ENCODE measurements at places on chromosomes 6 and 20.

DNA sequence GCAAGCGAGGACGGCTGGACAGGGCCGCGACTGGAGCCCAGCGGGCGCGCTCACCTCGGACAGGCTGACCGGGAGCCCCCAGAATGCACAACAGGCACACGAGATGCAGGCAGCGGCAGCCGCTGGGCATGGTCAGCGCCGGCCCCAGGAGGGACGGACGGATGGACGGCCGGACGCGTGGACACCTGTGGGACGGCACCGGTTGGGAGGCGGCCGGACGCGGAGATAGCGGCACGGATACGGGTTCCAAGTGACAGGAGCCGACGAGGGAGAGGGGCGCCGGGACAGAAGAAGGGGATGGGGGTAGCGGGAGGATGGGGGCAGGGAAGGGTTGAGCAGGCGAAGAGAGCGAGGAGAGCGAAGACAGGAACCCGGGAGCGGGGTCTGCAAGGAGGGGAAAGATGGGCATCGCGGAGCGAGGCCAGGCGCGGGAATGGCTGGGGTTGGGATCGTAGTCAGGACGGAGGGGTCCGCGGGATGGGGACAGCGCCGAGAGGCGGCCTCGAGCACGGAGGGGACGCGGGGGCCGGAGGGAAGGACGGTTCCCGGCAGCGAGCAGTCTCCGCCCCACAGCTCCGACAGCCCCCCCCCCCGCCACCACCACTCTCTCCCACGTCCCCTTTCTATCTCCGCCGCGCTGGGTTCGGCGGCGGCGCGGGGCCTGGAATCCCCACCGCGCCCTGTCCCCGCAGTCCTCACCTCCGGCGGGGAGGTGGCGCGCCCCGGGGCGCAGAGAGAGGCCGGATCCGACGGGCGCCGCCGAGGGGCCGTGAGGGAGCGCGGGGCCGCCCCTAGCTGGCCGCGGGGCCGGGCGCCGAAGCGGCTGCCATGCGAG, 435 bp downstream of the DLK2 start:
- DNase-seq, result no peak

DNA sequence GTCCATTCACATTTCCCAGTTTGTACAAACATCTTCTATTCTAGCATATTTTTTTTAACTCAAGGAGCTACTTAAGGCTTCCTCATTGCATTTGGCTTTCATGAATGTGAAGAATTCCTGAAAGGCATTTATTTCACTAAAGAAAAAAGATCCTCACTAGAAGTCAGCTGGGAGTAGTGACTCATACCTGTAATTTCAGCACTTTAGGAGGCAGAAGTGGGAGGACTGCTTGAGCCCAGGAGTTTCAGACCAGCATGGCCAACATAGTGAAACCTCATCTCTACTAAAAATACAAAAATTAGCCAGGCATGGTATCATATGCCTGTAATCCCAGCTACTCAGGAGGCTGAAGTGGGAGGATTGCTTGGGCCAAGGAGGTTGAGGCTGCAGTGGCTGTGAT, 30.9 kb upstream of the XRN2 start:
- DNase-seq, result no peak

DNA sequence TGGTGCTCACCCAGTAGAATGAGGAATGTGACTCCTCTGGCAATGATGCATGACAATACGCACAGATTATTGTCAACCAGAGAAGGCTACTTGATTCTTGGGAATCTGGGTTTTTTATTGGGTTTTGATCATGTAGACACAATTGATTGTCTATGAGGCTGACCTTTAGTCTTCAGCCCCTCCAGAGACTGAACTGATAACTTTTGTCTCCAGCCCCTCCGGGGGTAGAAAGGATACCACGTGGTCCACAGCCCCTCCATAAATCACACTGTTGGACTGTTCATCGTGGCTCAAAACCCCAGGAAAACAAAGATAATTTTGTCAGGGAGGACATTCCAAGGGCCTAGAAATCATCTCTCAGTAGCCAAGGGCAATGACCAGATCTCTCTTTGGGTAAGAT, 57.5 kb upstream of the ADGRF5 start:
- DNase-seq, result no peak

DNA sequence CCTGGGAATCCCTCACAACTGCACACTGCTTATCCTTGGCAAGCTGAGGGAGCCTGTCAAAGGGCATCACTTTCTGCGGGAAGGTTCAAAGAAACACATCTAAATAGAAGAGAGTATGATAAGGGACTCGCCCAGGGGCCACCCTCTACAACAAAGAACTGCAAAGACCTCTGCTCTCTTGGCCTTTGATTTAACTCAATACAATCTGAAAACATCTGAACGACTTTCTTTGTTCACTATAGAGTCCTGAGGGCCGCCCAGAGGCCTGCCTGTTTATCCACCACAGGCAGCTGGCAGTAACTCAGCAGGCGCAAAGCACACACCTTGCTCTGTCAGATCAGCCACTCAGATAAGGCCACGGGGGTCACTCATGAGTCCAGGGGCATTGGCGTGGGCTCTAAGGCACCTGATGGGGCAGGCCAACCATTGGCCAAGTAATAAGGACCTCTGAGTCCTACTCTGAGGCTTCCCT, 139.3 kb downstream of the UNC5CL start:
- DNase-seq, result no peak

GRCh38 chr6:75300531-75300855, 15.9 kb upstream of the TMEM30A start:
- DNase-seq, result no peak

GRCh38 chr6:140183881-140184280, 809.4 kb upstream of the CITED2 start:
- DNase-seq, result no peak

- DNase-seq, result no peak
These were observed 235.8 kb downstream of the ALDH8A1 start for GRCh38 chr6:134714113-134714512.

- no peak for DNase-seq
These were observed 11.4 kb upstream of the TAF8 start for GRCh38 chr6:42038811-42039408.

DNA sequence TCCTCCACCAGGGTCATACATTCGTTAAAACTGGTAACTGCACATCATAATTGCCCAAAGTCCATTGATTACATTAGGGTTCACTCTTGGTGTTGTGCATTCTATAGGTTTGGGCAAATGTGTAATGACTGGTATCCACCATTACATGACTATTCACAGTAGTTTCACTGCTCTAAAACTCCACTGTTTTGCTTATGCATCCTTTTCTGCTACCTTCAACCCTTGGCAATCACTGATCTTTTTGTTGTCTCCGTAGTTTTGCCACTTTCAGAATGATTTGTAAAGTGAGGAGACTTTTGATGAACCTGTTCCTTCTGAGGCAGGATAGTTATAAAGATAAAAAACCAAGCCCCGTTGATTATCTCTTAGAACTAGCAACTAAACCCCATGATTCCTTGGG, 187.3 kb upstream of the MCHR2 start:
- no peak for DNase-seq

- no peak for DNase-seq
These were observed 459.9 kb downstream of the PRKN start for GRCh38 chr6:162267641-162268040.

- DNase-seq, result no peak
These were observed 91.7 kb downstream of the NCR2 start for GRCh38 chr6:41426888-41427641.

DNA sequence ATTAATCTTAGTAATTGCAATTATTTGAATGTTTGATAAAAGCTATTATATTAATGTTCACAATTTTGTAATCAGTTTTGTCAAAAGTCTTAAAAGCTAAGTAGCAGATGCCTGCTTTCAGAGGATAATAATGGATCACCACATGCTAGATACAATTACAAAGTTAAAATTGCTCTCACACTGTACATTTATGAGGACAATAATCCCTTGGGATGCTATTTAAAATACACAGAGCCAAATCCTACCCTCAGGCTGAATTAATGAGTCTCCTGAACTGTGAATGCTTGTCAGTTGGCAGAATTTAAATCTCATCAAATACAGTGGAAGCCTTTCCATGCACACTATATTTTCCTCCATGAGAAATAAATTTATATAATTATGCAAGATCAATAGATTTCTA, 153.3 kb upstream of the SYNCRIP start:
- no peak for DNase-seq

- DNase-seq, result no peak
These were observed 131.8 kb upstream of the PTPN1 start for GRCh38 chr20:50378170-50379000.

- DNase-seq, result no peak
These were observed 84.5 kb upstream of the FYN start for GRCh38 chr6:111957623-111958315.

GRCh38 chr20:39773380-39774000, 811.3 kb downstream of the DHX35 start:
- DNase-seq, result no peak

DNA sequence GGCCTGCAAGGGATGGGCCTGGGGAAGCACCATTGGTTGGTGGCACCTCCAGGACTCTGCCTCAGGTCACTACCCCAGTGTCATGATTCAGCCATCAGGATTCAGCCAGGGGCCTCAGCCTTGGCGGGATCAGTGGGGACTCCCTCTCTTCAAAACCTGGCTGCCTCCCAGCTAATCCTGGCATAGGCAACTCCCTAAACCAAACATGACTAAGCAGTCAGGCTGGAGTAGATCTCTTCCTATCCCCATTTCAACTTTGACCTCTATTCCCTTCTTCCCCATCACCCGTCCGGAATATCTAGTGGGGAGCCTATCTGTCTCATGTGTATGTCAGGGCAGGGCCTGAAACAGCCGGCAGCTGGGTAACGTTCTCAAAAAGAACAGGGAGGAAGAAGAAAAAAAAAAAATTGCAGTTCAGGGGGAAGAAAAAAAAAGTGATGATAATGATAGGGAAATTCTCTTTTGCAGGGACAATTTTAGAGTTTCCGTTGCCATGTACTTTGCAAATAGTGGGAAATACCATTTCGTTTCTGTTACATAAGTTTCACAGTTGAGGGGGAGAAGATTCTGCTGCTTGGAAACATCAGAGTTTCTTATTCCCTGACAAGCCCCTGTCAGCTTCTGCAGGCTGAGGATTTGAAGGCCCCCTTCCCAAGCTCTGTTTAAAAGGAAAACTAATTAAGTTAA, 4.1 kb upstream of the PREX1 start:
- no peak for DNase-seq

DNA sequence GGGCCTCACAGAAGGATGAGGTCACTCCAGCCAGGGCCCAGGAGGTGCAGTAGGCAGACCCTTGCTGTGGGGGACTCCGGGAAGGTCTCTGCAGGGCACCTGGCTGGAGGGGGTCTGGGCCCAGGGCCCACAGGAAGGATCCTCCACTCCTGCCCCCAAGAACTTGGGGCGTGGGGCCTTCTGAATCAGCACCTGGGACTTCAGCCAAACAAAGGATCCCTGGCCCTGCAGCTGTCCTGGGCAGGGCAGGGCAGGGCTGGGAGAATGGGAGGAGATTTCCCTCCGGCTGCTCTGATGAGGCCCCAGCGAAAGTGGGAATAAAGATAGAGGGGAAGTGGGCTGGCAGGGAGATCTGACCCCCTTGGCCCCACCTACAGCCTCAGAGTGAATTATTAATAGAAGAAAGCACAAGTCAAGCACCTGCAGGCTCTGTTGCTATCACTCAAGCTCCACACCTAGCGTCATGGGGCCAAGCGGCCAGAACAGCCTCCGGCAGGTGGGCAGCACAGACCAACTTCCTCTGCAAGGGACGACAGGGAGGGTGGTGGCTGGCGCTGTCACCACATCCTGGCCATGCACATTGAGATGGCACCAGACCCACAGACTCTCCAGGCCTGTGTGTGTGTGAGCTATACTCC, 61.6 kb upstream of the MRPS10 start:
- DNase-seq, result no peak

DNA sequence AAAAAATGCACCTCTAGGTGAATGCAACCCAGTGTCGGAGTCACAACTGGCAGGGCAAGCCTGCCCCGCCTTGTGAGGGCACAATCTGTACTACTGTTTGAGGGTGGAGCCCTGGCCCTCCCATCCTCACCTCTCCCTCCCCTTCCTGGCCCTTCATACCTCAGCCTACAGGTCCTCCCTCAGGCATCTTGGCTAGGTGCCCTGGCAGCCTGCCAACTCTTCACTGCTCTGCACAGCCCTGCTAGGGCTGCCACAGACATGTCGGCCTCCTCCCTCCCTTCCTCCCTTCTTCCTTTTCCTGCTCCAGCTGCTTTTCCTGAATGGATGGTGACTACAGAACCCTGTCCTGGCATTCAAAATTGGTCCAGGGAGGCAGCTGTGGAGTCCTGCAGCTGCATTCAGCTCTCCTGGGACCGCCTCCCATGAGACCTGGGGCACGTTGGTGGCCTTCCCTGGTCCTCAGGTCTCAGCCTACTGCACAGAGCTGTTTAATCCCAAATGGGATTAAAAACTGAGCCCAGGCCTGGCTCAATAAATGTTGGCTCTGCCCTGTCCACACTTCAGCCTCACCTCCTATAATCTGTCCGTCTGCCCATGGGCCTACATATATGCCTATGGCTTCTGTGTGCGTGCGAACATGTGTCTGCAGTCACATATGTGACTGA, 52.7 kb downstream of the CDH22 start:
- no peak for DNase-seq

DNA sequence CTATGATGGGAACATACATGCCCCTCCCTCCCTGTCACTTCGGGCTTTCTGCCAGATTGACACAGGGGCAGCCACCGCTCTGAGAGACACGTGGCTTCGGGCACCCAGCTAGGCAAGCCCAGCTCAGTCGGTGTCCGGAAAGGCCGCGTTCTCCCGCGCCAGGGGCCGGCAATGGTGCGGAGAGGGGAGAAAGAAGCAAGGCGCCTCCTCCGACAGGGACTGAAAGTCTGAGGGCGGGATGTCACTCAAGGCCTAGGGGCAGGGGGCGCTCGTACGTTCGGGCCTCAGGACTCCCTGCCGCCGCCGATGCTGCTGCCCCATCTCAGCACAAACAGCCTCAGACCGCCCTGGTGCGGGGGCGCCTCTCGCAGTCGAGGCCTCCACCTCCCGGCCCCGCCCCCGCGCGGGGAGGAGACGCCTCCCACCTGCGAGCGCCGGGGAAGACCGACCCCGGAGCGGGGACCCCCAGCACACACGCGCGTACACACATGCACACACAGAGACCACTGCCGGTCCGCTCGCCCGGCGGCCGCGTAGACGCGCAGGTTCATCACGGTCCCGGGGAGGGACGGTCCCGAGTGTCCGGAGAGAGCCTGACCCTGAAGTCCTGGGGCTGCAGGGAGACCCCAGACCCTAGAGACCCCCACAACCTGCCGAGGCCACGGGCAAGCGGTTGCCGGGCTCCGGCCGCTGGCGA, 1.9 kb downstream of the GRM4 start:
- DNase-seq, result no peak

DNA sequence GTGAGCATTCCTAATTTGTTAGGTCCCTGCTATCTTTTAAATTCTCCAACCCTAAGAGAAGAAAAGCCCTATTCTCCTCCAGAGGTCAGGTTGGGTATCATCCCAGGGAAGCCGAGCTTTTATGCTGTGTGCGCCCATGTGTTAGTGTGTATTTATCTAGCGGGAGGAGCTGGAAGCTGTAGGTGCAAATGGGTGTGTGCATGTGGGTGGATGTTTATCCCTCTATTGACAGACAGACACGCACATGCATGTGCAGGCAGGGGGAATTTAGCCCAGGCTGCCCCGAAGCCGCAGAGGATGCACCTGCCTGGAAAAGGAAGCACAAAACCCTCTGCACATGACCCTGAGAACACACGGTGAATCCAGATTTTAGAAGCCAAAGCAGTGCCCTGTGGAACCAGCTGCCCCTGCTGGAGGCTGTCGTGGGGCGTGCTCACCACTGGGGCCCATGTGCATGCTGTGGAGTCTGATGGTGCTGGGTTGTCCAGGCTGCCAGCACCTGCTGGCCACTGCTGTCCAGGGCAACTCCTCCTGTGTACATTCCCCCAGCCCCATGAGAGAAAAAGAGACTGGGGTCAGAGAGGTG, 397.5 kb downstream of the TAF4 start:
- no peak for DNase-seq

Data from iPS DF 19.7 (cell line).